ENCODE measurements at places on chromosomes 13 and 19.

DNA sequence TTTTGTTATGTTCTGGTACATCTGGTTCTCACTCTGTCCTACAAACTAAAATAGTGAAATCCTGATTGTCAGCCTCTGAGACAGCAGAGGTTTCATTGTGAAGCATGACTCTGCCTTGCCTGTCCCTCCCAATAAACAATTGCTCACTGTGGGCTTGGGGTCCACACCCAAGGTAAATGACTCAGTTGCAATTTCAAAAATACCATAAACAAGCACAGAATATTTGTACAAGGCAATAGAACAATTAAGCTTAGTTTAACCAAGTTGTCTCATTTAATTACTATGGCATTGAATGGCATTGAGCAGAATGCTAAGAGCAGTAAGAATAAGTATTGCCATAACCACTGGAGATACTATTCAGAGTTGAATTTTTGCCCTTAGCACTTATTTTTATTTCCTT is 353.6 kb downstream of the SPRY2 start:
- no peak for DNase-seq

DNA sequence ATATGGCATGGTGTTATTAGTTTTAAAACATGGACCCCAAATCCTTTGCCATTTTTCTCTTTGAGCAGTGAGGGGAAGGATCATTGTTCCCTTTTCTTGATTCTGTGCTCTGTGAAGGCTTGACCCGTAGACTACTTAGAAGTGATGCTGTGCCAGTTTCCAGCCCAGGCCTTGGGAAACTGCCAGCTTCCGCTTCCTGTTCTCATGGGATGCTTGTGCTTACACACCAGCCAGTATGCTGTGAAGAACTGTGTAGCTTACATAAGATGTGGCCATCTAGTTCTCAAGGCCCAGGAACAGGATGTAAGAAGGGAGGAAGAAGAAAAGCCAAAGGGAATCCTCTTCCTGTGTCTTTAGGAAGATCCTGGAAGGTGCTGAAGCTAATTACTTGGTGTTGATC is 180.9 kb downstream of the PCCA start:
- DNase-seq: no peak

DNA sequence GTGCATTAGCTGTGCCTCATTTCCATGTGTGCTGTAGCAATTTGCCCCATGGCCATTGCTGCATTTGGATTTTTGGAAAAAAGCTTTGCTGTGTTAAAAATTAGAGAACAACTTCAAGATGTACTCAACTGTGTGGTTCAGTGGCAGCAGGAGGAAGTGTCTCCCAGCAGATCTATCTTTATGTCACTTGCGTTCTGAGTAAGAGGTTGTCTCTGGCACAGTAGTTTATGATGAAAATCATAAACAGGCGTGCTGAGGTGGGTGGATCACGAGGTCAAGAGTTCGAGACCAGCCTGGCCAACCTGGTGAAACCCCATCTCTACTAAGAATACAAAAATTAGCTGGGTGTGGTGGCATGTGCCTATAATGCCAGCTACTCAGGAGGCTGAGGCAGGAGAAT is 29.0 kb upstream of the RNF17 start:
- no peak for DNase-seq

- DNase-seq: no peak
Measured at GRCh38 chr13:60175571-60175970, 11.8 kb upstream of the DIAPH3 start.

GRCh38 chr13:26957182-26957581 is 196.6 kb upstream of the GPR12 start:
- DNase-seq: no peak
